Islet precursor cell (in vitro differentiated cells): ENCODE measurements at places on chromosomes 4 and X.
A peak's percentile ranks its signal among the peaks of the same experiment; 100 is the strongest.

DNA sequence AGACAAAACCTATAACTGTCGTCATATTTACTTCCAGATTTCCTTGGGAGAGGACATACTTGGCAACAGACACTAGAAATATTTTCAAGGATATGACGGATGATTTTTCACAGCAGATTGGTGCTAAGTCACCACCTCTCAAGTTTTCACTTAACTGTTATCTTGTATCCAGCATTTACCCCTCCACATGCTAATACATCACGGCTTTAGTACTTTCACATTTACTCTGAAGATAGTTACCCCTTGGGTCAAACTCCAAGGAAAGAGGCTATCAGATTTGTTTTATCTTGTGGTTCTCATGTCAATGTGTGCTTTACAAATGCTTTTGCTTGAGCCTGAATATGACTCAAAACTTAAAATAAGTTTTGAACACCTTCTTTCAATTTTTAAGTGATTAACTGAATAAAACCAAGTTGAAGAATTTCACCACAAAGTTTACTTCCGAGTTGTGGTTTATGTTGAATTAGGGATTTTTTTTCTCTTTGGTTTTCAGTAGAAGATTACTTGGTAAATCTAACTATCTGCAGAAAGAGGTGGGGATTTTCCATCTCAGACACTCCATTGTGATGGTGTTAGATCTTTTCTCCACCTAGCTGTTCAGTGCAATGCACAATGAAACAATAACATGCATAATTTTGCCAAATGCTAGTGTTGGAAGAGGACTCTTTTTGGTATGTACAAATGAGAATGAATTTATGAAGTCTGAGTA lies 75.4 kb upstream of the FAT1 start:
- DNase-seq = no peak

DNA sequence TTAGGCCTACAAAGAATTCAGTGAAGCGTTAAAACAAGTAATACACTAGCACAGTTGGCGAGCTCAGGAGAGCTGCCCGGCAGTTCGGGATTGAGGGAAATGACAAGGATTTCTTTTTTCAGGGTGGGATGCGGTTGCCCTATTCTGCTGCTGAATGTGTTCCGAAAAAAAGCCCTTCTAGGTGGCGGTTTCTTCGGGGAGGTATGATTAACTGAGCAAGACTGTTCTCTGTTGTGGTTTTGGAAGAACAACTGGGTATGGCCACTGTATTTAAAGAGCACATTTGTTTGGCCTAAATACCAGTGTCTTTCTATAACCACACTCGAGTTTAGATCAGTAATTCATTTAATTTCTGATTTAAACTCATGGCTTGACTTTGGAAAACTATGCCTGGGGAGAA lies 459.7 kb upstream of the FAT1 start:
- DNase-seq = no peak

DNA sequence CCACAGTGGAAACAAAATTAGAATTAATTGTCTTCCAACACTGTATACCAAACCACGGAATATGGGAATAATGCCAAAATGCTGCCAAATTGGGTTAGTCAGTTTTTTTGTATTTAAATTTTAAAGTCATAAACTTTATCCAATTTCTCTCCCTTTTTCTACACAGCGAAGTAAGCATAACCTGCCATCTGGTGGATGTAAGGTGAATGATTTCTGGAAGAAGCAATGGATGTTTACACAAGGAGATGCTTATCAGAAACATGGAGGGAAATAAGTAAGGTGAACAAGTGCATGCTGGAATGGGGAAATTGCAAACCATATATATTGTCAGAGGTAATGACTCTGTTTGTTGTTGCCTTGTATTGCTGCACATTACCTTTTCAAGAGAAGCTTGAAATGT lies 691.9 kb downstream of the TECRL start:
- DNase-seq = no peak

GRCh38 chrX:3712051-3712869 lies 1.2 kb downstream of the PRKX start:
- DNase-seq = no peak

GRCh38 chrX:63514569-63515080 lies 163.5 kb upstream of the SPIN4 start:
- no peak for DNase-seq

- no peak for DNase-seq
These were observed 7.9 kb upstream of the PPP3CA start for GRCh38 chr4:101355246-101355645.

GRCh38 chr4:1512738-1513660 lies 106.8 kb upstream of the NKX1-1 start:
- DNase-seq = peak; percentile 73

DNA sequence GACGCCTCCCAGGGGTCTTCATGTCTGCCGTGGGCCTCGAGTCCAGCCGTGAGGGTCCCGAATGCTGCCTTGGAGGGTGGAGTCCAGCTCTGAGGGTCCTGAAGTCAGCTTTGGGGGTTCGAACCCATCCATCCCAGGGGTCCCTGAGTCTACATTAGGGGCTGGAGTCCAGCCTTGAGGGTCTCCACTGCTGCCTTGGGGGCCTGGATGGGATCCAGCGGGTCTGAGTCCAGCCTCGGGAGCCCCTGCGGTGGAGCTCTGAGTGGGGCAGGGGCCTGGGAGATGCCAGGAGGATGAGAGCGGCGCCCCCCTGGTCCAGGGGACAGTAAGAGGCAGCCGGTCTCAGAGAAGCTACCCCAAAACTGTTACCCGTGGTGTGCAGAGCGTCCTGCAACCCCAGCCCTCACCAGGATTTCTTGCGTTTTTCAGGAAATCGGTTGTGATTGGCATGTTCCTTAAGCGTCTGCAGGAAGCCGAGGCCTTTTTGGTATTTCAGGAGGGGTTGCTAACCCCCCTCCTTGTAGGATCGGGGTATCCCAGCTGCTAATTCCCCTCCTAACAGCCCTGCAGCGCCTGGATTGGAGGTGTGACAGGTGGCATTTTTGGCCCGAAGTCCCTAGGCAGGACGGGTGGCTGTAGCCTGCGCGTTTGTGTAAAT lies 1.7 kb upstream of the GTPBP6 start:
- DNase-seq = no peak

GRCh38 chr4:99950913-99951254 lies 809 bp upstream of the H2AZ1 start:
- no peak for DNase-seq

DNA sequence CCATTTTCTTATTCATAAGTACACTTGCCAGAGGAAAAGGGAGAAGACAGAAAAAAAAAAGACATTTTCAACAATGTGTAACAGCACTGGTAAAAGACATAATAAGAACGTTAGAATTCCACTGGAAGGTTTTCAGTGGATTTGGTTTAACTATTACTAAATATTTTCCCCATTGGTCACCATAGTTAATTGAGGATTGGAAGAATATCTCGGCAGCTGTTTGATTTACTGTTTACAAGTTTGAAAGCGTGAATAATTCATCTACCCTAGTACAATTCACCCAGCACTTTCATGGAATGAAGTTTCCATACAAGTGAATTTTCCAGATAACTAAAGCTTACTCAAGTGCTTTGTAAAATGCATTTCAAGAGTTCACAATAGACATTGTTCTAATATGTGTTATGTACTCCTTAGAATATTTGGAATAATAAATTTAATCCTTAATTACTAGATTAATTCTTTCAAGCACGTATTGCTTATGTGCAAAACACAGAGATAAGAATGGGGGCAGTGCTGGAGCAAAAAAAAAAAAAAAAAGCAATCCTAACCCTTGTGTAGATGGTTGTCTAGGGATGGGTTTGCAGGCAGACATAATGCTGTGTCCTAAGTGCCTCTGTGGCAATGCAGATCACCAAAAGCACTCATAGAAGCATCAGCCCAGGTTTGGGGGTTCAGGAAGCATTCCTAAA lies 57.1 kb downstream of the ENPEP start:
- no peak for DNase-seq

DNA sequence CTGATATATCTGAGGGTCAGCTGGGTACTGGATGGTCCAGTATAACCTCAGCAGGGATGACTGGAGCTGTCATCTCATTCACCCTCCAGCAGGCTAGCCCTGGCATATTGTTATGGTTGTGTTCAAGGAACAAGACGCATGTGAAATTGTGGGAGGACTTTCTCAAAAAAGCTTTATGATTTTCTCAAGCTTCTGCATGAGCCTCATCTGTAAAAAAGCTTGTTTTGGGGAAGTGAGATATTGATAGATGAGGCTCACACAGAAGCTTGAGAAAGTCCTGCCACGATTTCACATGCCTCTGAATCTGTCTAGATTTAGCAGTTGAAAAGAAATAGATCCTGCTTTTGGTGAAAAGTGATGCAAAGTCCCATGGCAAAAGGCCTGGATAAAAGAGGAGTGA lies 93.4 kb downstream of the SPCS3 start:
- no peak for DNase-seq

DNA sequence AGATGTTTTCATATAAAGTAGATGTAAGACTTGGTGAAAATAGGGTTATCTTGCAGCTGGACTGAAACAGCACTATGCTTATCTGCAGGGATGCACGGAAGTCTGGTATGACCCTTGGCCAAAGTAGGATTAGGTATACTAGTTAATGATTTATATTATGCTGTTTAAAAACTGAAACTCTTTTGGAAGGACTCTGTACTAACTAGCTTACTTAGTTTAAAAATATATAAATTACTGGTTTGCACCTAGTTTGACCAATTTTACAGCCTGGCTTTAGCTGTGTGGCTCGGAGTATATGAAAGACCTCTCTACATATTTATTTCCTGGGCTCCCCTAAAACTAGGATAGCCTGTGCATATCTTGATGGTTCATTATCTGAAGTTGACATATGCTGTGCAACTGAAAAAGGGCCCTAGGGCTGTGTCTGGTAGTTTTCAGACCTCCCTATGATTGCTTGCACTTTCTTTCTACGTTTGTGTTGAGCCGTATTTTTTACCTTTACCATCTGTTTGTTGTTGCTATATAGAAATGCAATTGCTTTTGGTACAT lies 89.2 kb downstream of the TMEM144 start:
- no peak for DNase-seq

DNA sequence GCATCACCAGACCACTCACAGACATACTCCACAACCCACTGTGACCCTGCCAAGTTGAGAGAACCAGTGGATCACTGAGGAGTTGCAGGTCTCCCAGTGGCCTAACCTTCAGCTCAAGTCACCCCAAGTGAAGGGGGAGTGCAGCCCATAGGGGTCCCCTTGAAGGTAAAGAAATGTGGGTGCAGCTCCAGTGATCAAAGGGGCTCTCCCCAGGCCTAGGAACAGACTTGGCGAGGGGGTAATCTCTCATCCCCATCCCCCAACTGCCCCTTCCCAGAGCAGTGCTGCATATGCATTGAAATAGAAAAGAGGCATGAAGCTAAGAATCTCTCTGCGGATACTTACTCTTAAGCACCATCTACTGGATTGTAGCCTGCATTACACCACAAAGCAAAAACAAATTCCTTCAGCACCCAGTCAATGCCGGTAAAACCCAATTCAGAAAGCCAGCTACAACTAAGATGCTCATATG lies 27.0 kb downstream of the MAGEE1 start:
- DNase-seq = peak; percentile 46

GRCh38 chrX:102491766-102492165 lies 20.2 kb upstream of the TCP11X2 start:
- DNase-seq = no peak

GRCh38 chr4:22962295-22962694 lies 269.6 kb downstream of the GBA3 start:
- DNase-seq = no peak

- no peak for DNase-seq
These were observed 102.9 kb downstream of the CLCN4 start for GRCh38 chrX:10259716-10260115.

DNA sequence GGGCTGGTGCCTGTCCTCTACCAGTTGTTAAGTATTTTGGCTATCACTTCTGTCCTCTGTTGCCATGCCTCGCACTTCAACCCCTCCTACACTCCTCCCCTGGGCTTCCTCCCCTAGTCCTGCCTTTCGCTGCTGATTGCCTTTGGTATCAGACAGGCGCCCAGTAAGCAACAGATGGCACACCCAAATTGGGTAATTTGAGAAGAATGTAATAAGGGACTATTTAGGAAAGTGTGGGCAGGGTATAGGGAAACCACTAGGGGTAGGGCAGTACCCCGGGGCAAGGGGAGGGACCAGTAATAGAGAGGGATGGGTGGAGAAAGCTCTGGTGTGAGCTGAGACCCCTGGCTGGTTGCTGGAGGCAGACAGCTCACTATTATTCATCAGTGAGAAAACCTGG lies 172.7 kb upstream of the USP9X start:
- DNase-seq = no peak

DNA sequence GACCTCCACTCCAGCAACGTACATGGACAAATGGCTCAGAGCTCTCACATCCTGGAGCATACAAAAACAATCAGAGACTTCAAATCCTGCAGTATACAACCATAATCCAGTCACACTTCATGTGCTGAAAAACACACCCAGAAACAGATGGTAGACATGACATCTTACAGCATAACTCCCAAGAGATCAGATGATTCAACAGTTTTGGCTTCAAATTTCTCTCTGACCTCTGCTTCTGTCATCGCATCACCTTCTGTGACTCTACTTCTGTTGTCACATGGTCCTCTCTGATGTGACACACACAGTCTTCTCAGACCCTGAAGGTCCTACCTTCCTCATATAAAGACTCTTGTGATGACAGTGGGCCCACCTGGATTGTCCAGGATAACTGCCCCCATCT lies 18.5 kb downstream of the SUV39H1 start:
- no peak for DNase-seq

DNA sequence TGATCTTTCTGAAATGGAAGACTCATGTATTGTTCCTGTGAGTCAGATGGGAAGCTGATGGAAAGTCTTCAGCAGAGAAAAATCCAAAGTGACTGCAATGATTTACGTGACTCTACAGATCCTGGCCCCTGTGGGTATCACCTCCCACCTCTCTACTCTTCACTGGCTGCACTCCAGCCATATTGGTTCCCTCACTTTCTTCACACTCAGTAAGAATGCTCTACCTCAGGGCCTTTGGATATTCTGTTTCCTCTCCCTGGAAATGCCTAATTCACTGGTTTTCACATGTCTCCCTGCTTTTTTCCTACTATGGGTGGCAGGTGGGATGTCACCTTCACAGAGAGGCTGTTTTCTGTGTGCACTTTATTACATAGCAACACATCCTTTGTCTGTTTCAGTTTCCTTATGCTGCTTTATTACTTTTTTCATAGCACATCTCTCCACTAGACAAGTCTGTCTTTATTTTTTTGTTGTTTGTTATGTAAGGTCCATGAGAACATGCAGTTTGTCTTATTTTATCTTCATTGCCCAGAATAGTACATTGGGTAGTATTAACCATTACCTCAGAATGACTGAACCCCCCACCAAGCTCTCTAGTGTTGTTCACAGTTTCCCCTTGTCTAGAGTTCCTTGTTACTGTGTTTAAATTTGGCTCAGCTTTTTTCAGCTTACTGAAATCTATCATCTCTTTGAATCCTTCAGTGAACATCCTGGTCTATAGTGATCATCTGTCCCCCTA lies 57.6 kb upstream of the CLNK start:
- DNase-seq = no peak
